Tibial nerve (tissue), 4 donors: ENCODE measurements at places on chromosomes 12 and 14. TPM values are rescaled to one million over a fixed set of nuclear protein-coding genes. Genes with fewer than 3 reads are reported as not detected.
A peak's percentile ranks its signal among the peaks of the same experiment; 100 is the strongest.

GRCh38 chr14:88868558-88869159, 44.2 kb downstream of the TTC8 start:
- no peaks in the 10 kb centered on the region for H3K4me1 ChIP-seq
- no peaks in the 10 kb centered on the region for H3K36me3 ChIP-seq
- no peaks in the 10 kb centered on the region for H3K27me3 ChIP-seq
- H3K4me3 ChIP-seq = no peak overlapping the region

- H3K4me3 ChIP-seq = peak overlapping the region; percentile 40
- no peaks in the 10 kb centered on the region for H3K4me1 ChIP-seq
- no peak for DNase-seq
- no peaks in the 10 kb centered on the region for H3K27me3 ChIP-seq
- H3K27ac ChIP-seq = peak overlapping the region; percentile 47
Observed at GRCh38 chr14:93970965-93971634, 5.3 kb downstream of the ASB2 start.

DNA sequence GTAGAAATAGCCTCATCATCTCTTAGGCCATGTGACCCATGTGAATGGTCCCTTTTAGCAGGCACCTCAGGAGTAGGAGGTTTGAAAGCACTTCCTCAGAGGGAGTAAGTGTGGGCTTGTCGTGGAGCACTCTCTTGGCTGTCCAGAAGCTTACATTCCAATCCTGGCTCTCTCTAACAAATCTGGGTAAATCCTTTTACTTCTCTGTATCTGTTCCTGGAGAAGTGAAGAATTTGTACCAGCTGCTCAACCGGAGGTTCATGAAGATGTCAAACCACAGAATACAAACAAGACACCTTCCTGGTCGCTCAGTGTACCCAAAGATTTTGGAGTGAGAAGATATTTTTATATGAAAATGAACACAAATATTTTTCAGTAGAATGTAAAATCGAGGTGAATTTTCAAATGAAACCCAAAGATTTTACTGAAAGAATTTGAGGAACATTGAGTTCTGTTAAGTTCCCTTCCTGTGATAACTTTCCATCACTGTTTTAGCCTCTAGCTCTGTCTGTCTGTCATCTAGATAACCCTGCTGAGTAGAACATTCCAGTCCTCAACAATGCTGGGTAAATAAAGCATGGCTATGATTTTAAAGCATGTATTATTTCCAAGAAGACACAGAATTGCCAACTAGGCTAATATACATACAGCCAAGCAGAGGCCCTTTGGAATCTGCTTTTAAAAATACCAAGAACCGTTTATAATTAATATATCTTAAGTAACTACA, 263.9 kb upstream of the RGS6 start:
- DNase-seq = no peak
- no peaks in the 10 kb centered on the region for H3K27me3 ChIP-seq
- H3K36me3 ChIP-seq = peaks cover 25% of the 10 kb centered on the region
- peaks cover 38% of the 10 kb centered on the region for H3K4me1 ChIP-seq
- H3K4me3 ChIP-seq = no peak overlapping the region
- H3K27ac ChIP-seq = no peak overlapping the region

The ARG2 gene
- total RNA-seq = 0.44 TPM

The REM2 gene
- total RNA-seq = not detected

The CLEC14A gene
- total RNA-seq = 28.5 TPM

GRCh38 chr12:80714055-80714454, 2.7 kb upstream of the MYF5 start:
- no peak overlapping the region for H3K4me3 ChIP-seq
- peaks cover 38% of the 10 kb centered on the region for H3K27me3 ChIP-seq
- H3K4me1 ChIP-seq = no peaks in the 10 kb centered on the region
- H3K27ac ChIP-seq = no peak overlapping the region
- no peaks in the 10 kb centered on the region for H3K36me3 ChIP-seq
- no peak for DNase-seq

The CMA1 gene
- not detected for total RNA-seq

The CIPC gene
- 38.1 TPM for total RNA-seq

GRCh38 chr12:32107359-32108267, 966 bp downstream of the BICD1 start:
- peaks cover 20% of the 10 kb centered on the region for H3K4me1 ChIP-seq
- DNase-seq = no peak
- H3K36me3 ChIP-seq = no peaks in the 10 kb centered on the region
- no peaks in the 10 kb centered on the region for H3K27me3 ChIP-seq

- no peaks in the 10 kb centered on the region for H3K27me3 ChIP-seq
- no peaks in the 10 kb centered on the region for H3K4me1 ChIP-seq
- no peaks in the 10 kb centered on the region for H3K36me3 ChIP-seq
- peak overlapping the region; percentile 13 for H3K4me3 ChIP-seq
- H3K27ac ChIP-seq = peak overlapping the region; percentile 59
Observed at GRCh38 chr14:99036611-99037293, 235.2 kb downstream of the BCL11B start.

DNA sequence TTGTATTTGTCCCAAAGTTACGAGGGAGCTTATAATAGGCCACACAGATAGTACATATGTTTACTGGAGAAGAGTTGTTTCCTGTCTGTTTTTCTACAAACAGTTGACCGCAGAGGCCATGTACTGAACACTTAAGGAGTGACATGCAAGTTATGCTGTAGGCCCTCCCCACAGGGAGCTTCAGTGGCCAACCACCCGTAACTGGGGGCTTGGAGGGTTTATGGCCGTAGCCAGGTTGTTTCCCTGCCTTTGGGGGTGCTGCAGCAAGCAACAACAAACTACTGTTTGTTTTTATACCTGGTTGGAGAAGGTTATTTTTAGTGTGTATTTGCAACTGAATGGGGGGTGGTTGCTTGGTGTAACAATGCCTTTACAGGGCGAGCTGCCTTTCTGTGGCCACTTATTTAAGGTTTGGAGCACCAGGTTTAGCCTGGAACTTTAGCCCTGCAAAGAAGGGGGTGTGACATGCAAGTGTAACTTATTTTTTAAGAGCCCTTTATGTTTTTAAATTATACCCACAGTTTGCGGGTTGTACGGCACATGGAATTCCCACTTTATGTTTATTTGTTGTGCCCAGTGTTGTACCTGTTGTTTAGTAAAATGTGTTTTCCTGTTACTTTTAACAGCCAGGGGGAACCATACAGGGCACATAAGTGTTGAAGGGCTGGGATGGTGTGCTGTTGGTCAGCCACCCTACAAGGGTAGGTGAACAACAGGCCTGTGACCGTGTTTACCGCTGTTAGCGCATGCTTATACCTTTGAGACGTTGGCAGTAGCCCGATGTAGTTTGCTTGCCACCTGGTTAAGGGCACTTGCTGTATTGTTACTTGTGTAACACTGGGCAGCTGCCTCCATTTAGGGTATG, 29.9 kb upstream of the G2E3 start:
- no peak overlapping the region for H3K4me3 ChIP-seq
- no peaks in the 10 kb centered on the region for H3K4me1 ChIP-seq
- H3K27me3 ChIP-seq = no peaks in the 10 kb centered on the region
- no peak overlapping the region for H3K27ac ChIP-seq

- H3K4me3 ChIP-seq = no peak overlapping the region
- no peak for DNase-seq
- H3K27ac ChIP-seq = no peak overlapping the region
- H3K4me1 ChIP-seq = no peaks in the 10 kb centered on the region
- no peaks in the 10 kb centered on the region for H3K36me3 ChIP-seq
Observed at GRCh38 chr12:99732131-99732530, 84.6 kb downstream of the GARIN6 start.

The GPHB5 gene
- not detected for total RNA-seq

The TRIM9 gene
- total RNA-seq = 5.7 TPM

DNA sequence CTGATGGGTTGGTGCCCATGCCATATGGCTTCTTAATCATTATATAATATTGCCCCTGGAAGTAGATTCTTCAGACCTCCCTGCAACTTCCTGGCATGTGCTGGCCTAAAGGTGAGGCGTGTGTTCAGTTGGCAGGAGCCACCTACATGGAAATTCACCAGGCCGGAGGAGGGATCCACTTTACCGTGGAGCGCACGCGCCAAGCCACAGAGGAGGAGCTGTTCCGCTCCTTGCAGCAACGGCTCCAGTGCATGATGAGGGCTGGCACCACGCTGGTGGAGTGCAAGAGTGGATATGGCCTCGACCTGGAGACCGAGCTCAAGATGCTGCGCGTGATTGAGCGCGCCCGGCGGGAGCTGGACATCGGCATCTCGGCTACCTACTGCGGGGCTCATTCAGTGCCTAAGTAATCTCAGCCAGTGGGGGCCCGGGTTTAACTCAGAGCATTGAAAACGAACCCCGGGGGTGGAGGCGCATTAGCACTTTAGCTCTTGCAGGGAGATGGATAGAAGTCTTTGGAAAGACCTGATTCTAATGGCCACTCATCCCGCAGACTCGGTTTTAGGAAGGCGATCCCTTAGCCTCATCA, 13.5 kb downstream of the AMDHD1 start:
- H3K27me3 ChIP-seq = no peaks in the 10 kb centered on the region
- H3K4me1 ChIP-seq = no peaks in the 10 kb centered on the region
- DNase-seq = no peak
- H3K36me3 ChIP-seq = no peaks in the 10 kb centered on the region

GRCh38 chr12:3193755-3194154, 116.6 kb downstream of the TSPAN9 start:
- DNase-seq = no peak
- H3K27me3 ChIP-seq = no peaks in the 10 kb centered on the region
- H3K4me1 ChIP-seq = no peaks in the 10 kb centered on the region
- no peak overlapping the region for H3K27ac ChIP-seq

- H3K27me3 ChIP-seq = no peaks in the 10 kb centered on the region
- H3K36me3 ChIP-seq = no peaks in the 10 kb centered on the region
- no peak overlapping the region for H3K4me3 ChIP-seq
- no peaks in the 10 kb centered on the region for H3K4me1 ChIP-seq
- no peak for DNase-seq
Observed at GRCh38 chr12:68930178-68930577, 2.8 kb downstream of the CPM start.

The KRT82 gene
- not detected for total RNA-seq

DNA sequence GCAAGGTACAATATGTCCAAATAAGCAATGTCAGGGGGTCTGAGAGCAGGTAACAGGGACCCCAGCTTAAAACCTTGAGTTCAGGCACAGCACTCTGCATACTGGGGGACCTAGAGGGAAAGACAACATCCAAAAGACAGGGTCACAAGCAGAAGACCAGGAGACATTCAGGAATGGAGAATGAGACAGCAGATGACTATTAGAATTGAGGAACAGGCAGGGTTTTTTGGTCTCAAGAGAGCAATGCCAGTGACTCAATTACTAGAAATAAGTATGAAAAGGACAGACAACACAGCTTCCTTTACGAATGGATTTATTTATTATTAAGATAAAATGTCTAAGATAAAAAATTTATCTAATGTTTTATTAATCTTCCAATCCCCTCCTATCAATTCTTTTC, 223.0 kb downstream of the PTPRO start:
- no peaks in the 10 kb centered on the region for H3K4me1 ChIP-seq
- no peaks in the 10 kb centered on the region for H3K27me3 ChIP-seq
- DNase-seq = no peak
- no peak overlapping the region for H3K4me3 ChIP-seq

DNA sequence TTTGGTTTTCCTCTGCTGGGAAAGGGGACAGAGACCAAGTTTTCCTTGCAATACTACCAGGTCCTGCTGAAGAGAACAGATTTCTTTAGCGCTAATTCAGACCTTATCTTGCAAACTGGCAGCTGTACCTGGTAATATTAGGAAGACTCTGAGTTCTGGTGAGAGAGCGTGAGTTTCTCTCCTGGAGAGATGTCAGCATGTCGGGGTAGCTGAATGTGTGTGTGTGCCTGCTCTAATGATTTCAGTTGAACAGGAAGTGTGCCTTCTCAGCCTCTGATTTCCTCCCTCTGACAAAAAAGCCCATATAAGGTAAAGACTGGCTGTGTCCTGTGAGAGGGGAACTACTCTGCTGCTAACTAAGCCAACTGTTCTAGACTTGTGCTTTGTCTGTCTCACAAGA, 10.3 kb upstream of the ERP27 start:
- H3K36me3 ChIP-seq = no peaks in the 10 kb centered on the region
- H3K27ac ChIP-seq = peak overlapping the region; percentile 62
- no peaks in the 10 kb centered on the region for H3K27me3 ChIP-seq
- DNase-seq = peak; percentile 38
- no peak overlapping the region for H3K4me3 ChIP-seq

- H3K27me3 ChIP-seq = no peaks in the 10 kb centered on the region
- no peak for DNase-seq
- H3K36me3 ChIP-seq = no peaks in the 10 kb centered on the region
- no peaks in the 10 kb centered on the region for H3K4me1 ChIP-seq
- H3K27ac ChIP-seq = no peak overlapping the region
Observed at GRCh38 chr14:99213101-99213500, 58.9 kb downstream of the BCL11B start.

DNA sequence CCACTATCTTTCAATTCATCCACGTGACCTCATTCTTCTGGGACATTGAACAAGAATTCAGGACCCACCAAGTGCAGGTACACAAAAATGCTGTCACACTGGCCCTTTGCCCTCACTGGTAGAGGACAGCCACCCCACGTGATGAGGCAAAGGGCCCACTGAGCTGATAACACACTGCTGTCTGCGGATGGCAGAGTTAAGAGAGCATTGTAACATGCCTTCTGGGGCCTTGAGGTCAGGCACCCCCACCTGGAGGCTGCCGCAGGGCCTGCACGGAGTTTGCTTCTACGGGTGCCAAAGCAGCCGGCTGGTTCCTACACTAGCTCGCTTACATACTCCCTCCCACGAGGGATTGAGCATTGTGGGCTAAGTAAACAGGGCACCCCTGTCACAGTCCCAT, 101.0 kb downstream of the LRIG3 start:
- no peak overlapping the region for H3K4me3 ChIP-seq
- H3K27me3 ChIP-seq = no peaks in the 10 kb centered on the region
- no peak for DNase-seq
- H3K4me1 ChIP-seq = no peaks in the 10 kb centered on the region
- H3K36me3 ChIP-seq = no peaks in the 10 kb centered on the region

- DNase-seq = no peak
- peaks cover 2% of the 10 kb centered on the region for H3K36me3 ChIP-seq
- H3K4me1 ChIP-seq = no peaks in the 10 kb centered on the region
- no peaks in the 10 kb centered on the region for H3K27me3 ChIP-seq
- no peak overlapping the region for H3K4me3 ChIP-seq
- H3K27ac ChIP-seq = no peak overlapping the region
Observed at GRCh38 chr12:109581856-109582255, 8.3 kb downstream of the MVK start.

The OR4E2 gene
- not detected for total RNA-seq

The STAC3 gene
- 5.0 TPM for total RNA-seq

DNA sequence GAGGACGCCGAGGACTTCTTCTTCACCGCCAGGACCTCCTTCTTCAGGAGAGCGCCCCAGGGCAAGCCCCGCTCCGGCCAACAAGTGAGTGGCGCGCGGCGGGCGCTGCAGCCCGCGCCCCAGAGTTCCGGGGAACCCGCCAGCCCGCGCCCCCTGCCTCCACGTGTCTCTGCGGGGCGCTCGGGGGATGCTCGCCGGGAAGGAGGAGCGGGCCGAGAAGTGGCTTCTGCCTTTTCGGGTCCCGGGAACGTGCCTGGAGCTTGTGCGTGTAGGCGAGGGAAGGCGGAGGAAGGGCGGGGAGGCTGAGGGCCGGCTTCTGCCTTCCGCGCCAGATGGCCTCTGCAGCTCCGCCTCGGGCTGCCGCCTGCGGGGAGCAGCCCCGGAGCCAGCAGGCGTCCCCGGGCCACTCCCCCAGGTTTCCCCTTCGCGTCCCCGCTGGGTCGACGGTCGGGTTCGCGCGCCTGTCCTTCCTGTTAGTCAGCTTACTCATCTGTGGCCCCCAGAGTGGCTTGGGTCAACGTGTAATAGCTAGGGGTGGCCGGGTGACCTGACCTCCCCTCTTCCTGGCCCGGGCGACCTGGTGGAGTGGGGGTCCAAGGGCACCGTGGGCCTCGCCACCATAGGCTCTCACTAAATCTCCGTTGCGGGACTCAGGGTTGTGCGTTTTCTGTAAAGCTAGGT, 505 bp downstream of the RASSF3 start:
- peak overlapping the region; percentile 76 for H3K27ac ChIP-seq
- H3K4me3 ChIP-seq = peak overlapping the region; percentile 78
- no peaks in the 10 kb centered on the region for H3K36me3 ChIP-seq
